Cerebellum (tissue), 4 donors: ENCODE measurements at places on chromosomes 12 and 14. TPM values are rescaled to one million over a fixed set of nuclear protein-coding genes. Genes with fewer than 3 reads are reported as not detected.
A peak's percentile ranks its signal among the peaks of the same experiment; 100 is the strongest.

GRCh38 chr12:120439646-120440247, 1.8 kb downstream of the COX6A1 start:
- DNase-seq = peak; percentile 60

A2ML1 gene
- total RNA-seq = 0.36 TPM

DNA sequence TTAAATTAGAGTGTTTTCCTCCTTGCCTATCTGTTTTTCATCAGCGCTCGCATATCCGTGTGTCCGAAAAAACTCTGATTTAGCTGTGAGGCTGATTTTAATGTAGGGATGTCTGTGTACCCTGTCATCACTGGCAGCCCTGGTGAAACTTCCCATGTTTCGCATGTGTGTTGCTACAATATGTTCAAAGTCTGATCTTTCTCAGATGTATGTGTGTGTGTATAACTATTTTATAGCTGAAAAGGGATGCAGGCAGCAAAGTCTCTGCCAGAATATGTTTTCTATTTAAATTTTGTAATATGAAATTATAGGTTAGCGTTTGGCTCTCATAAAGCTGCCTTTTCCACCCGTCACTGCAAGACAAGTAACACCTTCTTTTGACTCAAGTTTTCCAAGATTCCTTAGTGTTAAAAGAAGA, 154.8 kb downstream of the TMTC2 start:
- no peak for DNase-seq

USP44 gene
- 4.4 TPM for total RNA-seq

STX2 gene
- total RNA-seq = 26.5 TPM

- no peak for DNase-seq
These were observed 542.0 kb downstream of the SNAPC1 start for GRCh38 chr14:62304257-62304656.

GRCh38 chr14:74528406-74528805, 34.8 kb downstream of the ISCA2 start:
- no peak for DNase-seq

DNA sequence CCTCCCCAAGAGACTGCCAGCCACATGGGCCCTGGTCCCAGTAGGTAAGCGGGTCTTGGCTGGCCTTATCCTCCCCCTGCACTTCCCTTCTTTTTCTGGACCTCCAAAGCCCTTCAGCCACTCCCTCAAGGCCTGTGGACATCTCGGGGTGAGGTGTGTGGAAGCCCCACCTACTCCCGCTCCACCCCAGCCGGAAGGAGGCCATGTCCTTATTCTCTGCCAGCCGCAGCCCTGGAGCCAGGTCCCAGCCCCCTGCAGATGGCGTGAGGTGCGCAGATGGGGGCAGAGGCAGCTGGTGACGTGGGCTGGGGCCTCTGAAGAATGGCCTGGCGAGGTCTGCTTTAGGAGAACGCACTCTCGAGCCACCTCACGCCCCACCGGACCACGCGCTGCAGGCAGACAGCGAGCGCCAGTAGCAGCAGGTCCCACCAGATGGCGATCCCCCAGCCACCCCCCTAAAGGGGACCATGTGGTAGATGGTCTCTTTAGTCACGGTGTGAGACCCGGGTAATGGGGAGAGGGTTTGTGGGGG, 167.1 kb downstream of the TSPAN9 start:
- DNase-seq = no peak

FBLN5 gene
- total RNA-seq = 6.1 TPM

SUPT16H gene
- 71.2 TPM for total RNA-seq

VAMP1 gene
- total RNA-seq = 10.5 TPM
